ENCODE measurements at places on chromosomes 11 and 22. TPM values are rescaled to one million over a fixed set of nuclear protein-coding genes. Genes with fewer than 3 reads are reported as not detected.
A peak's percentile ranks its signal among the peaks of the same experiment; 100 is the strongest.

APOBEC3A gene
- total RNA-seq = not detected

CRYAB gene
- total RNA-seq = 54.3 TPM

MMP13 gene
- total RNA-seq = 2.5 TPM

MAP6 gene
- total RNA-seq = 0.72 TPM

ESAM gene
- total RNA-seq = 0.29 TPM

- no peak for DNase-seq
Measured at GRCh38 chr22:32644252-32645100, 157.0 kb upstream of the TIMP3 start.

- DNase-seq = no peak
Measured at GRCh38 chr11:26963764-26964163, 30.1 kb upstream of the FIBIN start.

DNA sequence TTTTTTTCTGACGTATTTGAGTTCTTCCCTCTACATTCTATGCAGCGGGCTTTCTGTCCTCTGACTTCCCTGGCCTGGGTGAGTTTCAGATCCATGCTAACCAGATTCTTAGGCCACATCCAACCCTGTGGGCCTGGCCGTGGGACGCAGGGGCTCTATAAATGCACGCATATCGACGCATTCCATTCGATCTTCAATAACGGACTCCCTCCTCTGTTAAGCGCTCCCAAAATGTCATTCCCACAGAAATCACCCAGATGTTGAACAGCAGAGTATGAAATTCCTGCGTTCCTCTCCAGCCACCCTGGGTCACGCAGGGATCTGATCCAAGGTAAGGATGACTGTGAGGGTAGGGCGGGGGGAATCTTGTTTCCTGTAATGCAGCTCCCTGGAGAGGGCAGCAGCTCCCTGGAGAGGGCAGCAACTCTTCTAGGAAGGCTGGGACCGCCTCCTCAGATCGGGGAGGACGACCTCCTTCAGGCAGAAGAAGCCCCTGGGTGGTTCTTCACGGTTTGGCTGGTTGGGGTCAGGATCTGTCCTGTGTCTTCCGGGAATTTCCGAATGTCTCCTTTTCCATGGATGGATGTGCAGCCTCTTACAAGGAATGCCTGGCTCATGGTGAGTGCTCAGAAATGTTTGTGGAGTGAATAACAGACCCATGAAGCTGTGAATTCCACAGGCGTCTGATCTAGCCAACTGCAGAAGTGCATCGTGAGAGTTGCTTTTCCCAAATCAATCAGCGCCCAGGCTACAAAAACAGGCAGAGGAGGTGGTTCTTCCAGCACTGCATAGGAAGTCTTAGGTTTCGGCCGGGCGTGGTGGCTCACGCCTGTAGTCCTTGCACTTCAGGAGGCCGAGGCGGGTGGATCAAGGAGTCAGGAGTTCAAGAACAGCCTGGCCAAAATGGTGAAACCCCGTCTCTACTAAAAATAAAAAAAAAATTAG lies 12.2 kb downstream of the MRGPRD start:
- DNase-seq = peak; percentile 52

- DNase-seq = no peak
Measured at GRCh38 chr11:821512-822371, 3.0 kb downstream of the PNPLA2 start.

GRCh38 chr11:121575250-121575962 lies 122.6 kb upstream of the SORL1-AS1 start:
- DNase-seq = no peak

GRCh38 chr22:30694171-30694639 lies 469 bp upstream of the OSBP2 start:
- peak; percentile 87 for DNase-seq

GRCh38 chr11:61575886-61576861 lies 4.7 kb downstream of the SYT7 start:
- DNase-seq = no peak

- peak; percentile 94 for DNase-seq
Measured at GRCh38 chr22:37244114-37244921, at the start of gene RAC2. Gene RAC2 (minus strand): TSS chr22:37244269. CDS start chr22:37244148, 121 bp downstream.

GRCh38 chr22:36659762-36660509 lies 43.6 kb downstream of the CACNG2 start:
- DNase-seq = peak; percentile 96

GRCh38 chr11:66494935-66495334 lies 14.7 kb downstream of the DPP3 start:
- peak; percentile 71 for DNase-seq
